ENCODE measurements at places on chromosomes 4 and X.

DNA sequence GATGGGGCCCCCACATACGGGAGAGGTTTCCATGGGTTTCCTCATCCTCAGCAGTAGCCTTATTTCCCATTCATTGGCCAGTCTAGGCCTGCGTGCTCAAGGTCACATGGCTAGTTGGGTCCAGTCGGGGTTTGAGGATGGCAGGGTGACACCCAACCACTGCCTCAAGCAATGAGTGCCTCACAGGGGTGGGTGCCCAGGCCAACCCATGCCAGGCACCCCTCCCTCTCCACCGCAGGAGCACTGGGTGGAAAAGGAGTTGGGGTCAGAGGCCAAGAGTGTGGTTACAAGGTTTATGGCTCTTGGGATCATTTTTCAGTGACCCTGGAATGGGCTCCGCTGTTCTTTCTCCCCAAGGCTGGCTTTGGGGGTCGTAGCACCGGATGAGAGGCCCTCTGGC is 3.1 kb downstream of the NSG1 start:
- DNase-seq = no peak

DNA sequence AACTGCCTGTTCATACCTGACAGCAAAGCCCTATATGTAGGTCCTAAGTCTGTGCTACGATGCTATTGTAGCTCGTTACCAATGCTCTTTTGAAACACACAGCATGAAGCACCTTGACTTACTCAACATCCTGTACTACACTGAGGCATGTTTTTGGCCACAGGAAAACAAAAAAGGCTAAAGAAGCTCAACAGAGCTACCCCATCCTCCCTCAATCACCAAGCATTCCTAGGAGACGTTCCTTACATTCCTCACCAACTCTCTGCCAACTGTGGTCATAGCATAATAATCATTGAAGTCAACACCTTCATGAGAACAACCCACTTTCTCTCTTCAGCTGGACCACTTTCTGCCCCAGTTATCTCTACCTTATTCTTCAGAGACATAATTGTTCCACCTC is 73.7 kb upstream of the SLC25A43 start:
- DNase-seq = no peak

DNA sequence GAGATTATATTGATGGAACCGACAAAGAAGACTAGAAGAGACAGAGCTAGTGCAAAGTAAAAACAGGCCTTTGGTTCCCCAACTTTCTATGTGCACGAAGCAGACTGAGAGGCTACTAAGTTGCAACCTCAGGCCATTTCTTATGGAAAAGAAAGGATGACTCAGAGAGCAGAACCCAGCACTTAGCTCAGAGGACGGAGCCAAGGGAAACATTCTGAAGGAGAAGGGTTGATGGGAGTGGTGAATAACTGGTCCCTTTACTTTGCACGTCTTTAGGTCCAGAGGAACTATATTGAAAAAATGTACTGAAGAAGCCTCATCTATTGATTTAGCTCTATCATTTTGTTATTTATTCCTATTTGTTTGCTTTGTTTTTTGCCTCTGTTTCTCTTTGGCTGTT is 182.1 kb downstream of the CPE start:
- DNase-seq = peak; percentile 63

- peak; percentile 43 for DNase-seq
These were observed 58.9 kb downstream of the NAF1 start for GRCh38 chr4:163107754-163108153.

DNA sequence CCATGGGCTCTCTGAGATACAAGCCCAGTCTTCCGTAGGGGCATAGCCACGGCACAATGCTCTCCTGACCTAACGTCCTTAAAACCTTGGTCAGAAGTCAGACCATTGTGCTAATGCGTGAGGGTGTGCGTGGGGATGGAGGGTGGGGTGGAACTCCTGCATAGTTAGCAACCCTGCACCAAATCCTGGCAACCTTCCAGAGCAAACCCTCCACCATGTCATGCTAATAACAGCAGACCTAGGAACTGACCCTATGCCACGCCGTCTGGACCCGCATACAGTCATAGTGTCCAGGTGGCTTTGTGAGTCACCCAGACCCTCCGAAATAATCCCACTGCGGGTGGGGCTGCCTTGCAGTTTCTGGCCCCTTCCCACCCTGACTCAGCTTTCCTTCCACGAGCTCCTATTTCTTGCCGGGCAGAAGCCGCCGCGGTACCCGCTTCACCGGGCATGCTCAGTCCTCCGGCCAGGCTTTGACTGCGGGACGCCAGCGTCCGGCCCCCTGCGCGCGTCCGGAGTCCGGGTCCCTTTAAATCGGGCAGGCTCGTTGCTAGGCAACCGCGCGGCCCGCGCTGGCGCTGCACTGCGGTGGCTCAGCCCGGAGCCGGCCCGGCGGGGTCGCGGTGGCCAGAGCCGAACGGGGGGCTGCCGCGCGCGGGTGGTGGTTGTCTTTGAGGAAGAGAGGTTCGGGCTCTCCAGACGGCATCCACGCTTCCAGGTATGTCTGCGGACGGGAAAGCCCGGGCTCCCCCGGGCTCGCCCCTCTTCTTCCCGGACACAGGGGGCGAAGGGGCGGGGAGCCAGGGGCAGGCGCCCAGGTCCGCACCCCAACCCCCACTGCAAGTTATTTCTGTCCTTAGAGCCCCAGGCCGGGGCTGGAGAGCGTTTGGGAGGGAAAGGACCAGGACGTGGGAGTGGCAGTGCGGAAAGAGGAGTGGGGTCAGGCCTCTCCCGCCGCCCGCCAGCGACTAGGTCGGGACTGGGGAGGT is at the start of gene CCDC160:
Gene CCDC160, plus strand, starts transcription at position 557 of the 989 bp plus-strand sequence. CDS start 7,619 bp downstream, outside the sequence.
- peak; percentile 38 for DNase-seq

DNA sequence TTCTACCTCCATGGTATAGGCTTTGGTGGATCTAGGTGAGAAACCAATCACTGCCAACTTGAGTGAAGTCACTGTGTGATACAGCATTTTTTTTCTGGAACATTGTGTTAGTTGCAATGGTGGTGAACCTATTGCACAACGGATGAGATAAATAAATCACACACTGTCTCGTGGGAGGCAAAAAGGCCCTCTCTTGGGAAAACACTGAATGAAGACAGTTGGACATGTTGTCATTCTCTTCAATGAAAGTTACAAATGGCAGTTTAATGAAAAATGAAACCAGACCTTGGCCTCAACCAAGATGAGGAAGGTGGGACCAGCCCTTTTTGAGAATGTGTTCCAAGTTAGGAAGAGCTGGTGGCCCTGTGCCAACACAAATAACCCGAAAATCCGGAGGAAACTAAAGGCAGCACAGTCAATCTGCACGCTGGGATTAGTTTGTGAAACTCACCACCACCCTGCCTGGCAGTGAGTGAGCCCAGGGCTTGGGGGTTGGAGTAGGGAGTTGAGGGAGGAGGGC is 5.4 kb upstream of the ADGRG2 start:
- DNase-seq = no peak

GRCh38 chr4:5969777-5970176 is 48.5 kb downstream of the C4orf50 start:
- DNase-seq = no peak

- DNase-seq = no peak
These were observed 28.6 kb upstream of the ZCCHC4 start for GRCh38 chr4:25283948-25284347.

DNA sequence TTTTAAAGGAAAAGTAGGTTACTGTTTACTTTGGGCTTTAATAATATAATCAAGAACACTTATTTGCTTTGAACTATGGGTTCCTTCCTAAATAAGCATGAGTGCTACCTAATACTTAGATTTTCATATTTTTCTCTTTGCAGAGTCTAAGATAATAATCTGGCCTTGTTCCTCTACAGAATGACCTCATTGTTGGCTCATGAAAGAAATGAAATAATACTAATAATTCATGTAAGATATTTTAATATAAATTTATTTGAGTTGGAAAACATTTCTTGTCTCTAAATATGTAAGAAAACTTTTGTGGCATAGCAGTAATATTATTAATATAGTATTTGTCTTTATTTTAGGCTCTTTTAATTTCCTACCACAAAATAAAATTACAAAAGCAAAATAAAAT is 601.3 kb downstream of the IQCM start:
- no peak for DNase-seq

GRCh38 chr4:129994715-129995114 is 898.8 kb downstream of the C4orf33 start:
- DNase-seq = no peak

Measured in fibroblast of lung (primary cell).